ENCODE measurements at places on chromosomes 2 and 18. TPM values are rescaled to one million over a fixed set of nuclear protein-coding genes. Genes with fewer than 3 reads are reported as not detected.

REEP1 gene
- polyA plus RNA-seq: 0.13 TPM

ADGRF3 gene
- polyA plus RNA-seq: 0.10 TPM

CSRNP3 gene
- 2.4 TPM for polyA plus RNA-seq

SCN7A gene
- polyA plus RNA-seq: 0.05 TPM

STAT4 gene
- polyA plus RNA-seq: 0.12 TPM

SERPINB12 gene
- not detected for polyA plus RNA-seq

PTMA gene
- polyA plus RNA-seq: 767 TPM

CIB4 gene
- polyA plus RNA-seq: not detected

HOXD4 gene
- 1.6 TPM for polyA plus RNA-seq

TRABD2A gene
- polyA plus RNA-seq: 3.0 TPM

SERPINB4 gene
- polyA plus RNA-seq: not detected

CXCR1 gene
- not detected for polyA plus RNA-seq

SKA1 gene
- 4.5 TPM for polyA plus RNA-seq

CTDSP1 gene
- 78.5 TPM for polyA plus RNA-seq

AGXT gene
- not detected for polyA plus RNA-seq

RND3 gene
- 56.7 TPM for polyA plus RNA-seq

TEX44 gene
- not detected for polyA plus RNA-seq

NAT8 gene
- not detected for polyA plus RNA-seq

TMEM37 gene
- 0.13 TPM for polyA plus RNA-seq

DNAJC5G gene
- polyA plus RNA-seq: not detected

IL36RN gene
- not detected for polyA plus RNA-seq

ILKAP gene
- 35.6 TPM for polyA plus RNA-seq

ABHD1 gene
- 3.3 TPM for polyA plus RNA-seq

SPHKAP gene
- not detected for polyA plus RNA-seq

CMPK2 gene
- polyA plus RNA-seq: 1.1 TPM

AKAIN1 gene
- not detected for polyA plus RNA-seq

KCNS3 gene
- polyA plus RNA-seq: 0.05 TPM

EXOC6B gene
- polyA plus RNA-seq: 7.8 TPM

ATG4B gene
- polyA plus RNA-seq: 107 TPM

INHA gene
- polyA plus RNA-seq: 1.2 TPM

MLPH gene
- 84.8 TPM for polyA plus RNA-seq

IL1F10 gene
- polyA plus RNA-seq: not detected

PXDN gene
- polyA plus RNA-seq: 146 TPM

Data from SK-N-SH (cell line).